ENCODE measurements at places on chromosomes 6 and 20.

- no peak for DNase-seq
Observed at GRCh38 chr6:127886603-127887002, 14.3 kb downstream of the THEMIS start.

DNA sequence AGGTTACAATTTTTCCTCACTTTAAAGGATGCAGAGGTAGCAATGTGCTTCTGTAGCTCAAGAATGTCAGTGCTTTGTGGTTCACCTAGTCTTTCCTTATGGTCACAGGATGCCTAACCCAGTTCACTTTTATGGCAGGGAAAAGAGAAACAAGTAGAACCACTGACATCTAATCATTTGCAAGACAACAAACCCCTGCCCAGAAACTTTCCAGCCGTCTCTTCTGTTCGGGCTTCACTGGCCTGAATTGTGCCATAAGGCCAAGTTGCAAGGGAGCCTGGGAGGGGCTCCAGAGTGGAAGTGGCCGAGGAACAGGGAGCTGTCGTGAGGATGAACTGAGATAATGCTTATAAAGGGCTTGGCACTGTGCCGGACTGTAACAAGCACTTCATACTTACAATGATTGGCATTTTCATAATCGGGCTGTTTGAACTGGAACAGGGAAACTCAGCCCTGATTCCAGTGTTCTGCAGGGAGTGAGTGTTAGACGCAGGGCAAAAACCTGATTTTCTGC is 212.6 kb downstream of the BCAS1 start:
- no peak for DNase-seq

- DNase-seq: no peak
Observed at GRCh38 chr6:10460096-10460495, 45.2 kb upstream of the TFAP2A start.

- no peak for DNase-seq
Observed at GRCh38 chr6:42694586-42694985, 27.8 kb downstream of the PRPH2 start.

DNA sequence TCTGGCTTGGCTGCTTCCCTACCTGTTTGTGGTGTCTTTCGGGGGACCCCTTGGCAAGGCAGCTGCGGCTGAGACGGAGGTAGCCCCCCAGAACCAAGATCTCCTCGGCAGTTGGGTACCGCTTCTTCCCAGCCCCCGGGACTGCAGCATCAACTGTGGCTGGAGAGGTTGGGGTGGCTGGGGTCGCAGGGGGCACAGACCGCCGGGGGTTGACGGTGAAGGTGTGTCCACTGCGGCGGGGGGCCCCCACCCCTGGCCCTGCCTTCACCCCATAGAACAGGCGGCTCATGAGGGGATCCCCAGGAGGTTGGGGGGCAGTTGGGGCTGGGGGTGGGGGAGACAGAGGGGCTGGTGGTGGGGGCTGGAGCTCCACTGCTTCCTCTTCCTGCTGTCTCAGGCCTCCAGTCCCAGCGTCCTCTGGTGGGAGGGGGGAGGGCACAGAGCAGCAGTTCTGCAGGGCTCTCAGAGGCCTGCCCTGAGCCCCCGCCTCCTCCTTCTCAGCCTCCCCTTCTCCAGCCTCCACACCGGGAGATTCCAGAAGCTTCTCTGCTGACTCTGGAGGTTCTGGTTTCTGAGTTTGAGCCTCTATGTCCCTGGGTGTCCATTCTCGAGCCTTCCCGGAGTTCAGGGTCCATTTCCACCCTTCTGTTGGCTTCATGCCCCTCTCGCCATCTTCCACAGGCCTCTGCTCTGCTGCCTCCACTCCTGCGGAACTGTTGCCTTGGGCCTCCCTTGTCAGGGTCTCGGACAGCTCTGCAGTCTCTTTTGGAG is 1.9 kb downstream of the PPP1R18 start:
- peak; percentile 24 for DNase-seq

DNA sequence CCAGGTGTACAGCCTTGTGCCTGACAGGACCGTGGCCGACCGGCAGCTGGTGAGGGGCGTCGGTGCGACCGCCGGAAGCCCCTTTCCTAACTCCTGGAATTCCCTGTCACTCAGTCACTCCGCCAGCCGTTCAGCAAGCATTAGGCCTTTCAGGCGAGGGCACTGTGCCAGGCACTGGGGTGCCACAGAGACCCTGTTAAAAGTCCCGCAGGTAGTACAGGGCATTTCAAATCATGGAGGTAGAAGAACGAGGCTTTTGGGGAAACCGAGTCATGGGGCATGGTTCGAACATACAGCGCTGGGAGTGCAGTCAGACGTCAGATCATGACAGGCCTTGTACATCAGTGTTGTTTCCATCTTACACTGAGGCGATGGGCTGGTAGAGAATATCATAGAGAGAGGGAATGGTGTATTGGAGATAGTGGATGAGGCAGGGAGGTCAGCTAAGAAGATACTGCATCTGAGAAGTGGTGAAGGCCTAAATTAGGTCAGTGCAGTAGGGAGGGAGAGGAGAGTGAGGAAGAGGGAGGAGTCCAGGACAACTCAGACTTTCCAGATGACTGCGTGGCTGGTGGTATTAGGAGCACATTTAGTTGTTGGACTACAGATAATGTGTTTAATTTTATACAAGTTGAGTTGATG is 892 bp upstream of the DXO start:
- DNase-seq: no peak

DNA sequence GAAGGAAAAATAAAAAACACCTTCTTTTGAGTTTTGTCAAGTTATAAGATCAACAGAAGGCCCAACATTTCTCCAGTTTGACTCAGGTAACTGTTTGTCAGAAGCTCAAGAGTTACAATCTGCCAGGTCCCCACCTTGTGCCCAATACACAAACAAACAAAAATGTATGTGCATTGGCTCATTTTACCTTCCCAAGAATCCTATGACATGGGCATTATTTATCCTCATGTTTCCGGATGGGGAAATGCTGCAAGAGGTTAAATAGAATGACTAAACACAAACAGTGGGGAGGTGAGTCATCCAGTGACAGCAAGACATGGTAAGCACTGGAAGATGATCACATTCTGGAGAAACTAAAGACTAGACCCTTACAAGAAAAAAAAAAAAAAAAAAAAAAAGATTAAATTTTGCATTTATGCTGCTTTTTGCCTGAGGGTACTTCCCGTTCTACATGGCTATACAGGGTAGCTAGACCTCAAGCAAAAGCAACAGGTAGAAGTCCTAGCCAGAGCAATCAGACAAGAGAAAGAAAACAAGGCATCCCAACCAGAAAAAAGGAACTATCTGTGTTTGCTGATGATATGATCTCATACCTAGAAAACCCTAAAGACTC is 23.6 kb upstream of the ANKRD60 start:
- DNase-seq: no peak

Measured in CD8-positive, alpha-beta T cell (primary cell).